ENCODE measurements at places on chromosomes 13 and 19.

- DNase-seq: no peak
These were observed 287.4 kb upstream of the NBEA start for GRCh38 chr13:34654647-34655046.

DNA sequence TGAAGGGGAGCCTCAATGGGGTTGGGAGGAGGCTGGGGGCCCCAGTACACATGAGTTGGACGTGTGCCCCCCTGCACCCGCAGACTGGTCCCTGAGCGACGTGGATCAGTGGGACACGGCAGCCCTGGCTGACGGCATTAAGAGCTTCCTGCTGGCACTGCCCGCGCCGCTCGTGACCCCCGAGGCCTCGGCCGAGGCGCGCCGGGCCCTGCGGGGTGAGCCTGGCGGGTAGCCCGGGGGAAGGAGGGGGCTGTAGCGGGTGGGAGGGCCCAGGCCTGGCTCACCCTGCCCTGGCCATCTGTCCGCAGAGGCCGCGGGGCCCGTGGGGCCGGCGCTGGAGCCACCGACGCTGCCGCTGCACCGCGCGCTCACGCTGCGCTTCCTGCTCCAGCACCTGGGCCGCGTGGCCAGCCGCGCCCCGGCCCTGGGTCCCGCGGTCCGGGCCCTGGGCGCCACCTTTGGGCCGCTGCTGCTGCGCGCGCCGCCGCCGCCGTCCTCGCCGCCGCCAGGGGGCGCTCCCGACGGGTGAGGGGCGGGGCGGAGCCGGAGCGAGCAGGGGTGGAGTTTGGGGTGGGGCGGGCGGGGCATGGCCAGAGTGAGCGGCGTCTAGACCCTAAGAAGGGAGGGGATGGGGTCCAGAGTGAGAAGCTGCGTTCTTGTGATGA, 8.1 kb downstream of the PIK3R2 start:
- DNase-seq: no peak

DNA sequence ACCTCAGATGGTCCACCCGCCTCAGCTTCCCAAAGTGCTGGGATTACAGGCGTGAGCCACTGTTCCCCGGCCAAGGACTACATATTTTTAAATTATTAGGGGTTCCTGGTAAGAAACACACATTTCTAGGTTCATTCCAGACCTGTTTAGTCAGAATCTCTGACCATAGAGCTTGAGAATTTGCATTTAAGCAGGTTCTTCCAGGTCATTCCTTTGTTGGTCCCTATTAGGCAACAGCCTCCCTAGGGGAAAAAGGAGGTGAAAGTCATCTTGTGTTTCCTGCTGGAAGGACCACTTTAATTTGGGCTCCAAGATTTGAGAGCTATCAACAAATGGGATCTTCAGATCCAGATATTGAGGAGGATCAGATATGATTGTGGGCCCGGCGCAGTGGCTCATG, 16.3 kb downstream of the S1PR2 start:
- no peak for DNase-seq

DNA sequence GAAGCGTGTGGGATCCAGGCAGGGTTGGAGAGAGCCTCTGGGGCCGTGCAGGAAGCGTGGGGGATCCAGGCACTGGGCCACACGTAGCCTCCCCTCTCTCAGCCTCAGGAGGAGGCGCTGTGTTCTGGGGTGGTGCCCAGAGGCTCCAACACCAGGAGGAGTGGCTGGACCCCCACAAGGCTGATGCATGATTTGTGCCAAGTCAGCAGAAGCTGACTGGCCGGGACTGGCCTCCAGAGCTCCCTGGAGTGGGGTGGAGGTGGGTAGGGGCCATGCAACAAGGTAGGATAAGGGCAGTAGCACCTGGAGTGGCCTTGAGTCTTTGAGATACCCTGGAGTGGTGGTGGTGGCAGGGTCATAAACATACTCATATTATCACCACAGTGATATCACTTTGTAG, 75.3 kb downstream of the ERICH6B start:
- DNase-seq: no peak

- DNase-seq: peak; percentile 5
These were observed 2.2 kb upstream of the CEACAM6 start for GRCh38 chr19:41753159-41753558.

GRCh38 chr19:35291916-35292315, at the start of gene MAG:
Gene MAG (plus strand): TSS chr19:35292161. CDS start chr19:35295409, 3,248 bp downstream.
- DNase-seq: no peak

- no peak for DNase-seq
These were observed 41.0 kb downstream of the CCDC70 start for GRCh38 chr13:51902776-51903175.

DNA sequence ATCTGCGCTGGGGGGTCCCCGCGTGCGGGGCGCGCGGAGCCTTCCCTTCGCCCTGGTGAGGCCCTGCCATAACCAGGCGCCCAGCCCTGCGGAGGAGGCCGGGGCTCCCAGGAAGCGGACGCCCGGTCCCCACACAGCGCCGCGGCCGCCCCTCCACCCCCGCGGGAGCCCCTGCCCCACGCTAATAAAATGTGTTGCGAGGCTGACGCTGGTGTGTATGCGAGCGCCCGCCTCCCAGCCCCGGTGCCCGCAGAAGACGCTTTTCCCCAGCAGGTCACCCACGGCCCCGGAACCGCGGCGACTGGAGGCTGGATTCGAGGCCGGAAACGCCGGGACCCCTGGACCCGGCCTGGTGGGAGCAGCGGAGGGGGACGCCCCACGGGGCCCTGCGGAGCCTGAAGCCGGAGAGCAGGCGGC, 12.1 kb upstream of the CDC34 start:
- no peak for DNase-seq

DNA sequence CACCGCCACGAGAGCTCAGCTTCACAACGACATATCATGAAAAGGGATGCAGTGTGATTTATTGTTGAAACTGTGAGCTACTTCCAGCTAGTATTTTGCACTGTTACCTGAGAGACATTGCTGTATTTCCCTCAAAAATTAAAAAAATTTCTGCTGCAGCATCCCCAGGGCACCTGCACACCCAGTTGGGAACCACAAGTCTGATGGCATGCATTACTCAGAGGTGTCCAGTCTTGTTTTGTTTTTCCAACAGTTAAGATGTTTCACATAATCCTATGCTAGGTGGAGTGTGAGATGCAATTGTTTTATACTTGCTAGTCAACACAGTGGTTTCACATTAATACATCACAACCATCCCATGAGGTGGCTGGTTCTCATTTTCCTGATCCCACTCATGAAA, 285.2 kb downstream of the SHISA2 start:
- DNase-seq: no peak

GRCh38 chr19:45467115-45467455, 711 bp upstream of the FOSB start:
- DNase-seq: no peak

GRCh38 chr13:48094404-48094780, 512 bp downstream of the MED4 start:
- DNase-seq: no peak

DNA sequence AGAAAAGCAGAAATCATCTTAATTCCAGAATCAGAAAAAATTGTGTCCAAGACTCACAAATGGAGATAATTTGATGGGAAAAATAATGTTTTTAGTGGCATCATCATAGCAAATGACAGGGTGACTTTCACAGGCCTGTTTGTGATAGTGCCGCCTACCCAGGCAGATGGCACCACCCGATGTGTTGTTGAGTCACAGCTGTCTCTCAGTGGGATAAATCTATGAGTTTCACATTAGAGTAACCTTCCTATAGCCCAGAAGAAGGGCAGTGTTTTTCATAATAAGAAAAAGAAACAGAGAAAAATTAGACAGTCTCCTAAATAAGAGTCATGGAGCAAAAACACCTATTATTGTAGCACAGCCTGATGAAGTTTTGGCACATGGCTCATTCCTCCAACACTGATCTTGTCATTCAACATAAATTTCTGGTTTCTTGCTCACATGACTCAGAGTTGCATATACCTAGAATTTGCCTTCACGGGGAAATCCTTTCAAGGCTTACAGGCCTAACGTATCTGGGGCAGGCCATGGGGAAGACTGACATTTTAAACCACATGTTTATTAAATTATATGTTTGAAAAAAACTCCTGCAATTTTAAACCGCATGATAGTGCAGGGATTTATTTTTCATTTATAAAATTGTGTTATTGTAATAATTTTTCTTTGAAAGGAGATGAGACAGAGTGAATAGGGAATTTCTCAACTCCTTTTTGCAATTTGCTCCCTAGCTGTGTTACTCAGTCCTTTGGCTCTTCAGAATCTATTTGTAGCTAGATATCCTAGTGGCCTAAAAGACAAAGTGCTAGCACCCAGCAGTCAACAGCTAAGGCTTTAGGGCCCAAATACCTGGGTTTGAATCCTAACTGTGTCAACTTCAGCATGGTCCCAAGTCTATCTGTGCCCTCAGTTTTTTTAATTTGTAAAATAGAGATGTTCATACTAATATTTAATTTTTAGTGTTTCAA, 393.7 kb downstream of the NDFIP2 start:
- DNase-seq: no peak

DNA sequence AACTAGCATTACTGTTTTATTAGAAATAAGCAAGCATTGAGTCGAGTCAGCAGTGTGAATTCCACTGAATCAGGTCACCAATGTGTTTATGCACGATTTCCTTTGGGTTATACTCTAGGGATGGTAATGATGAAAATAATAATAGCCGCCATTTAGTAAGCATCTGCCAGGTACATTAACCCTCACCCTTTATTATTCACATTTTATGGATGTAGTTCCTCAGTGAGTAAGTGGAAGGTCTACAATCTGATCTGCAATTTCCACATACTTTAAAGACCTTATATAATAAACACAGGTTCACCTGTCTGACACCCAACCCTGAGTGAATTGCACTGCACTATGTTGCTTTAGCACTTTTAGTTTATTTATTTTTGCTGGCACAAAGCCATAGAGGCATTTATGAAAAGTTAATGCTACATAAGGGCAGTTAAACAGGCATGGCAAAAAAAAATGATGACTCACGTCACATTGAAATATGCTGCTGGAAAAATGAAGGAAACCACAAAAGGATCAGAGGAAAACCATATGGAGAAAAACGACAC, 122.4 kb downstream of the TRPC4 start:
- DNase-seq: peak; percentile 50

DNA sequence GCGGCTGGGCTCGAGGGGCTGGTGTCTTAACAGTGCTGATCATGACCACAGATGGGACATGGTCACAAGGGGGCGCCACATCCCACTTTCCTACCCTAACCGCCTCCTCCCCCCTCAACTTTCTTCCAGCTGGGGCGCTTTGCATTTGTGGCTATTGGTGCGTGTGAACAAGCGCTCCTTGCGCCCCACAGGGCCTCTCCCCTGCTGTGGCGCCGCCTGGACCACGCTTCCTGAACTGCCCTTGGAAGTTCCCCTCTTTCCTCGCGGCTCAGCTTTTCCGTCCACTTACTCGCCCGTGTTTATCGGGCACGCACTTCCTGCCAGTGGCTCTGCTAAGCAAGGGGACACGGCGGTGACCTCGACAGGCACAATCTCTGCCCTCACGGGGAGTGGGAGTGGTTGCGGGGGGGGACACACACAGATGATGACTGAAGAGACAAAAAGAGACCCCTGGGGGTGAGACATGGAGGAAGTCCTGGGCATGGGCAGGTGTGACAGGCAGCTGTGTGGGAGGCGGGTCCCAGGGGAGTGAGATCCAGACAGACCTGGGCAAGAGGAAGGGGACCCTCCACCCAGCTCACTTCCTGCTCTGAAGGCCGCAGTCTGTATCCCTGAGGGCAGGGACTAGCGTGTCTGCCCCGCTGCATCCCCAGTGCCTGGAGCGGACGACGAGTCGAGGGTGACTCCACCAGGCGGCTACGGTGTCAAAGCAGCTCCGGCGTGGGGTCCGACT, 40.3 kb downstream of the ZNF787 start:
- peak; percentile 63 for DNase-seq

DNA sequence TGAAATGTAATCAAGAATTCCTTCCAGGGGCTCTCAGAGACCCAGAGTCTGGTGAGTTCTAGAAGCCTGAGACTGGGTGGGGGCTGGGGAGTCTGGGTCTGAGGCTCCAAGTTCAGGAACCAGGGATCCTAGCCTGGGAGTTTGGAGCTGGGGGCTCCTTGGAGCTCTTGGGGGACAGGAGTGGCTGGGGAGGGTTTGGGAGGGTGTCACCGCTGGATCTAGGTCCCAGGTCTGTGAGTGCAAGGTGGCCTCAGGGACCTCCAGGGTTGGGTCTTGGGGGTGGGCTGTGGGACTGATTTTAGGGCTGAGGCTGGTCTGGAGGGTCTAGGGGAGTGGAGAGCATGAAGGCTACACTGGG, 1.1 kb downstream of the SYCN start:
- DNase-seq: no peak

All from stromal cell of bone marrow (primary cell).